HepG2 (cell line): ENCODE measurements at places on chromosomes 2 and 18. TPM values are rescaled to one million over a fixed set of nuclear protein-coding genes. Genes with fewer than 3 reads are reported as not detected.

- H3K4me3 ChIP-seq: no peak overlapping the region
- H3K27me3 ChIP-seq: no peaks in the 10 kb centered on the region
- no peak overlapping the region for H3K27ac ChIP-seq
- peak; percentile 67 for DNase-seq
- H3K36me3 ChIP-seq: no peaks in the 10 kb centered on the region
Measured at GRCh38 chr2:37928377-37928776, 3.3 kb downstream of the RMDN2 start.

FAM210A gene
- polyA plus RNA-seq: 30.4 and 37.5 TPM in 2 replicates

CD207 gene
- 0.13 and 0.15 TPM in 2 replicates for polyA plus RNA-seq

DNA sequence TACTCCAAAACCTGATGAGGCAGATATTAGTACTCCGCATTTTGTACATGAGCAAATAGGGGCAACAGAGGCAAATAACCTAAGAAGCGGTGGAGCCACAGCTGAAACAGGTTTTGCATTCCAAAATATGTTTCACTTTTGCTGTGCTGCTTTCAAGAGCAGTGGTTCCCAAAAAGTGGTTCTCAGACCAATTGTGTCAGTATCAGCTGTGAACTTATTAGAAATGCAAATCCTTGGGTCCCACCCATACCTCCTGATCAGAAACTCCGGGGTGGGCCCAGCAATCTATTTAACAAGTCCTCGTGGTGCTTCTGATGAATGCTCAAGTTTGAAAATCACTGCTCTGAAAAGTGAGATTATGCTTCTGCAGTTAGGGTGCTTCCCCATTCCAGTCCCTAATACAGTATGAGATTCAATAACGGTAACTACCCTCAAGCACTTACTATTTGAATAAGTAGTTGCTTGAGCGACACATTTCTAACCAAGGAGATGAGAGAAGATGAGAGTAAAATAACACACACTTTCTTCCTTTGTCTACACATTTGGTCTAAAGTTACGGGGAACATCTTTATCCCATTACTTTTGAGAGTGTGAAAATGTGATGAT lies 17.8 kb upstream of the TCF4 start:
- H3K36me3 ChIP-seq: no peaks in the 10 kb centered on the region
- H3K27me3 ChIP-seq: no peaks in the 10 kb centered on the region
- no peak overlapping the region for H3K4me3 ChIP-seq
- H3K4me1 ChIP-seq: no peaks in the 10 kb centered on the region
- H3K27ac ChIP-seq: no peak overlapping the region
- DNase-seq: no peak

- no peak overlapping the region for H3K27ac ChIP-seq
- H3K36me3 ChIP-seq: no peaks in the 10 kb centered on the region
- H3K4me3 ChIP-seq: no peak overlapping the region
- no peaks in the 10 kb centered on the region for H3K27me3 ChIP-seq
- no peaks in the 10 kb centered on the region for H3K4me1 ChIP-seq
- no peak for DNase-seq
Measured at GRCh38 chr2:6148882-6149281, 456.7 kb downstream of the SOX11 start.

DNA sequence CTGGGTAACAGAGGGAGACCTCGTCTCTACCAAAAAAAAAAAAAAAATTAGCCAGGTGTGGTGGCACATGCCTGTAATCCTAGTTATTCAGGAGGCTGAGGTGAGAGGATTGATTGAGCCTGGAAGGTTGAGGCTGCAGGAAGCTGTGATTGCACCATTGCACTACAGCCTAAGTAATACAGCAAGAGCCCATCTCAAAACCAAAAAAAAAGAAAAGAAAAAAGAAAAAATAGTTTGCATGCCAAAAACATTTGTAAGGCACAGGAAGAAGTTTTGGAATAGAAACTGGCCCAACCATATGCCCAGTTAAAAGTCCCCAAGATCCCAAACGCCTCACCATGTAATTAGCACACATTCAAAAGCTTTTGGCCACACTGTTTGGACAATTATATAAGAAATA lies 13.4 kb upstream of the ACOXL start:
- H3K36me3 ChIP-seq: no peaks in the 10 kb centered on the region
- no peak overlapping the region for H3K27ac ChIP-seq
- no peak overlapping the region for H3K4me3 ChIP-seq

MOCOS gene
- 7.7 and 10.1 TPM in 2 replicates for polyA plus RNA-seq
